ENCODE measurements at places on chromosomes 5 and 9.

GRCh38 chr9:13862654-13863053 lies 451.3 kb downstream of the NFIB start:
- no peak for DNase-seq

GRCh38 chr5:140113180-140113698 lies 670 bp upstream of the PURA start:
- no peak for DNase-seq

DNA sequence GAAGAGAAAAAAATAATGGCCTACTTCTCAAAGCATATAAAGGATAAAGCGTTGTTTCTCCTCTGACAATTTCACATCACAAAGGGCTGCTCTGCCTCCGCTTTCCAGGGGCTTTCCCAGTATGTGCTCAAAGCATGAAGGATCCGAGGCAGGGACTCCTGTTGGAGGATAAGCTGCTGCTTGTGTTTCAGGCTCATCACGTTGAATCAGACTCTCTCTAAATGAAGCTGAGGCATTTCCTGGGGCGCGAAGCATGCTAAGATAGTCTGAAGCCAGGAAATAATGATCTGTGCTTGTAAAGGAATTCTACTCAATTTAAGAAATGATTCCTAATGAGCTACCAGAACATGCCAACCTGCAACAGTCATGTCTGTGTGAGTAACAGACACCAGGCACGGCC lies 97.5 kb downstream of the MARCHF11 start:
- DNase-seq: no peak

DNA sequence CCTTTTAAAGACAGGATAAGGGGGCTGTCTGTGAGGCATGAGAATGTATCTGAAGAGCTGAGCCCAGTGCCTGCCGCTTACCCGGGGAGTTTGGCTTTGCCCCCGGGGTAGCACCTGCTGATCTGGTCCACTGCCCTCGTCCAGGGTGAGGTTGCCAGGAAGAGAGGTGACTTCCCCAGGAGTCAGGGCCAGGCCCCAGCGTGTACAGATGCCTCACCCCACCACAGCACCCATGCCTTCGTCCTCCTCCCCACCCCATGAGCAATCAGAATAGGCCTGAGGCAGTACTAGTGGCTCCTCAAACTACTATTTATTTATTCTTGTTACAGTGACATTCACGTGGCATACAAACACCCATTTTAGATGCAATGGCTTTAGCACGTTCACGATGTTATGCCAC lies 15.7 kb upstream of the AIF1L start:
- no peak for DNase-seq

GRCh38 chr5:169945831-169946261 lies 34.4 kb downstream of the INSYN2B start:
- peak; percentile 32 for DNase-seq

DNA sequence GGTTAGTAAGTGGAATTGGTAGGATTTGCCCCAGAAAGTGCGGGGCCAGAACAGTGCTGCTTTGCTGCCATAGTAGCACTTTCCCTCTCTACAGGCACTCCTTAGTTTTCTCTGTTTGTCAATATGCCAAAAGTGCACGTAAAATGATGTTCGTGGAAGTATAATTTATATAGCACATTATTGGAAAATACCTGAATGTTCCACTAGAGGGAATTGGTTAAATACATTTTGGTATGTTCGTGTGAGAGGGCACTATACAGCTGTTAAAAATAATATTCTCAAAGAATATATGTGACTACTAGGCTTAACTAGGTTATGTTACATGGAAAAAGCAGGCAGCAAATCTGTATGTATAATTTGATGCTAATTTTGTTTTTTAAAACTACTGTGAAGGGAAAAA lies 184.0 kb upstream of the GDNF start:
- peak; percentile 10 for DNase-seq

GRCh38 chr9:6852243-6852963 lies 94.6 kb downstream of the KDM4C start:
- peak; percentile 67 for DNase-seq

DNA sequence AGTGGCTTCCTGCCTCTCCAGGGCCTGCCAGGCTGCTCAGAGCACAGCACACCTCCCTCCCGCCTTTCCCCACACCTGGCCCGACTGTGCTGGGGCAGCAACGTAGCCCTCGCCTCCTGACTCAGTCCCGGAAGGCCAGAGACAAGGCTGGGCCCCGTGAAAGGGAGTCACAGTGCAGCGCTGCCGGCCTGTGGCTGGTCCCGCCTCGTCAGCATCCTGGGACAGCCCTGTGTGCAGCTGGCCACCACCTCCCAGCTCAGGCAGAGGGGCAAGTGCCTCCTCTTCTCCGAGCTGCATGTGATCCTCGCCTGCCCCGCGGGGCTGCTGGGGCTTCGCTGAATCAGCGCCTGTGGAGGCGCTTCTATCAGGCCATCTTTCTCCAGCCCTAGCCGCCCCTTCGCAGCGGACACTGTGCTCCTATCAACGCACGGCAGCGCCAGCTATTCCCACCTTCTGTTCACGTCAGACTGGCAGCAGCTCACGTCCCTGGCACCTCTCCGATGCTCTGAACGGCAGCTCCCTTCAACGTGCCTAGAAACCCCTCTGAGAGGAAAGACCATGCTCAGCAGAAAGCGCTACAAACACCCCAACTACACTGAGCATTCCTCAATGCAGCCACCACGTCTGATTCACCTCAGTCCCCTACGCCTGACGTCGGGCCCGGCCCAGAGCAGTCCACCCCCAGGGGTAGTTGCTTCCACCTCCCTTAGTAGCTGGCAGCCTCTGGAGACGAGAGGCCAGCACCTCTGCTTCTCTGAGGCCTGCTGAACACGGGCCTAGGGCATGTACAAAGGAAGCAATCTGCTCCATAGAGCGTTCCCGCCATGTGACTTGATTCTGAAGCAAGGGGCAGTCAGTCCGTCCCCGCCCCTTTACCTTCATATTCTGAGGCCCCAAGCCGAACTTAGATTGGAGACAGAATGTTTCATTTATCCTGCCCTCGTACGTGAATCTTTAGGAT lies 78.8 kb downstream of the GPR21 start:
- no peak for DNase-seq

DNA sequence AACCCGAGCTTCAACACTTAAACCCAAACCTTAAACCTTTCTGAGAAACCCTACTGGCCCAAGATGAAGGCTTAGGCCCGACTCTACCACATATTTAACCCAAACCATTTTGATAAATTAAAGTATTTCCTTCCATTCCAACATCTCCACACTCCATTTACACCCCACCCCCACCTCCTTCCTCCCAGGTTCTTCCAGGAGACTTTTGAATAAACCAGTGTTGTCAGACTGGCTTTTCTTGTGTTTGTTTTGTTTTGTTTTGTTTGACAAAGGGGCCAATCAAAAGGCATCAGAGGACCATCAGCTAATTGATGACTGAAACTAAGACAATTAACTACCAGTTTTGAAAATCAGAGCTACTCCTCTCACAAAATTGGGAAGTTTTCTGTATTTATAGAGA lies 4.6 kb upstream of the ZNF608 start:
- DNase-seq: no peak

Data from LHCN-M2 (cell line).